ENCODE measurements at places on chromosomes 1 and 21.

- peak; percentile 88 for DNase-seq
These were observed 835 bp downstream of the PGM1 start for GRCh38 chr1:63593886-63594605.

- DNase-seq = no peak
These were observed 91.4 kb upstream of the TPTE start for GRCh38 chr21:10430005-10430404.

GRCh38 chr1:17023102-17023501 is 11.4 kb upstream of the ATP13A2 start:
- peak; percentile 46 for DNase-seq

GRCh38 chr1:181676269-181676668 is 193.0 kb downstream of the CACNA1E start:
- peak; percentile 57 for DNase-seq

GRCh38 chr1:225559326-225559725 is 93.6 kb downstream of the ENAH start:
- peak; percentile 30 for DNase-seq

DNA sequence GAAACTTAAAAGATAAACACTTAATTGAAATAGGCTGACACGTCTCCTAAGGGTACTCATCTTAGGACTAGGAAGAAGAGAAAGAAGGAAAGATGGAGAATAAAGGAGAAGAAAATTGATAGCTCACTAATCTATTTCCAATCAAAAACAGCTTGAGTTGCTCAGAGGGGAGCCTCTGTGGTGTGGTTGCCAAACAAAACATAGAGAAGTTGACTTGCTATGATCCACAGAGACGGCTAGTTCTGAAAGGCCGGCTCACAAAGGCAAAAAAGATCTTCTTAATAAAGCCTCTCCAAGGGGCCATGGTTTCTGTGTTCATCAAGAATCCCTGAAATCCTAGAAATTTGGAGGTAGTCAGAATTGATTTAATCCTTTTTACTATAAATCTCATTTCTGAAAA is 644.1 kb downstream of the LMO4 start:
- DNase-seq = no peak

GRCh38 chr1:184482136-184482535 is 95.3 kb downstream of the C1orf21 start:
- DNase-seq = no peak

DNA sequence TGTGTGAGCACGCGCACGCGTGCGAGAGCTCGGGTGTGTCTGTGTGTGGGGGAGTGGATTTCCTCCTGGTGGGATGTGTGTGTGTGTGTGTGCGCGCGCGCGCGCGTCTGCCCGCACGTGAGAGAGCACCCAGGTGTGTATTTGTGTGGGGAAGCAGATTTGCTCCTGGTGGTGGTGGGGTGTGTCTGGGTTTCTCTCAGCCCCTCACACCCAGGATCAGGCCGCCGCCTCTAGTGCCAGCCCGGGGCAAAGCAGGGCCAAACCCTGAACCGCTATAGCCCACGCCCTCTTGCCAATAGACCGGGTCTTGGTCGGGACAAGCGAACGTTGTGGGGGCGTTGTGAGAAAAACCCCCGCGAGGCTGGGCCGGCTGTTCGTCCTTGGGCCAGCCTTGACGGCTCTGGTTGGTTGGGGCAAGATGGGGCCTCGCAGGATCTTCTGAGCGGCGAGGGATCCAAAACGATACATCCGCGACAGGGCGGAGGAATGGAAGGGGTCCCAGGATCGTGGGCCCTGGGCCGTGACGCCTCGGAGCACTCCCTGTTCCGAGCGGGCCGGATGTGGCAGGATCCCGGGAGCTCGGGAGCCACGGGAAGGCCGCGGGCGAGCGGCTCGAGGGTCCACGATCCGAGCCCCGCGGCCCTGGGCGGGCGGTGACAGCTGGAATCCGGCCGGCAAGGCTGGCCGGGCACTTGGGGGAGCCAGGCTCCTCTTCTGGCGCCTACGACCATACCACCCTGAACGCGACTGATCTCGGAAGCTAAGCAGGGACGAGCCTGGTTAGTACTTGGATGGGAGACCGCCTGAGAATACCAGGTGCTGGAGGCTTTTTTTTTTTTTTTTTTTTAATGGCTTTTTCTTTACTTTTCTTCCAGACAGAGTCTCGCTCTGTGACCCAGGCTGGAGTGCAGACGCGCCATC is 68.2 kb downstream of the RNF187 start:
- DNase-seq = peak; percentile 53

DNA sequence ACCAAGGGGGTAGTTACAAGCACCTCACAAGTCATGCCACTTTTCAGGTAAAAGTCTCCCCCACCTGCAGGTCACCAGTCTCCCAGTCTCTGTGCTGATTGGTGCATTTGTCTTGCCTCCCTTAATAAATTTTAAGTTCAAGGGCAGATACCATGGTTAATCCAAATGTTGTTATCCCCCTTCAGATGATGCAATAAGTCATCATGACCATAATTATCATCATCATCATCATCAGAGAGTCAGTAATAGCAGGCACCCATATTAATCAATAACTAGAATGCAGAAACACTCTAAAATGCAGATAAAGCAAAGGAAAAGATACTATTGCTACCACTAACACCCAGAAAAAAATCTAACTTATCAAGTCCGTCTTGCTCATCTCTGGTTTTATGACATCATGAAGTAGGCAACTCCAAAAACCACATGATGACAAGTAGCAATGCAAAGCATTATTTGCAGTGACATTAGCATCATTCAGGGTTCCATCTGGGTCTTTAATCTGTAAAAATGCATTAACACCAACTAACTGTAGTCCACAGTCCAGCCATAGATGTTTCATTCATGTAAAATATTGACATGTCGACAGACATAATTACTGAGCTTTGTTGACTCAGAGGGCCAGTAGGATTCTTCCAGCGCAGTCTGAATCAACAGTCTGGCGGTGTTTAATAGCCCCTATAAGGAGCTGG is 492.0 kb upstream of the RUNX1 start:
- DNase-seq = no peak

Measured in NB4 (cell line).